ENCODE measurements at places on chromosomes 7 and 10. TPM values are rescaled to one million over a fixed set of nuclear protein-coding genes. Genes with fewer than 3 reads are reported as not detected.

DNA sequence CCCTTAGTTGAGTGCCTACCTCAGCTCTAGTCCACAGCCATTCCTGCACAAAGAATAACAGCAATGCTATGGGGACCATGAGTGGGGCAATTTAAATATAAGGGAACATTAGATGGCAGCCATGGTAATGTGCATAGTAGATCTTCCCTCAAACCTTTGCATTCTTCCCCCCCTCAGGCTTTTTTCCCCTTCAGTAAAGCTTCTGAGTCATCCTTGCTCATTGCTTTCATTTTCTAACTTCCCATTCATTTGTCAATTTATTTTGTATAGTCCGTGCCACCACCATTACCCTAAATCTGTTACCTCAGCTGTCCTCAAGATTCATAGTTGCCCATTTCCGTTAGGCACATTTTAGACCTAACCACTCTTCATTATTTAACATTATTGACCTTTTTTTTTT lies 10.7 kb downstream of the HECTD2 start:
- no peaks in the 10 kb centered on the region for H3K36me3 ChIP-seq
- H3K4me1 ChIP-seq, result peaks cover 15% of the 10 kb centered on the region
- H3K4me3 ChIP-seq, result no peak overlapping the region
- no peak overlapping the region for H3K27ac ChIP-seq
- DNase-seq, result no peak

Gene LAMB1
- 176 TPM for total RNA-seq

Gene CFAP46
- 0.18 TPM for total RNA-seq

Gene HOXA9
- total RNA-seq, result not detected

DNA sequence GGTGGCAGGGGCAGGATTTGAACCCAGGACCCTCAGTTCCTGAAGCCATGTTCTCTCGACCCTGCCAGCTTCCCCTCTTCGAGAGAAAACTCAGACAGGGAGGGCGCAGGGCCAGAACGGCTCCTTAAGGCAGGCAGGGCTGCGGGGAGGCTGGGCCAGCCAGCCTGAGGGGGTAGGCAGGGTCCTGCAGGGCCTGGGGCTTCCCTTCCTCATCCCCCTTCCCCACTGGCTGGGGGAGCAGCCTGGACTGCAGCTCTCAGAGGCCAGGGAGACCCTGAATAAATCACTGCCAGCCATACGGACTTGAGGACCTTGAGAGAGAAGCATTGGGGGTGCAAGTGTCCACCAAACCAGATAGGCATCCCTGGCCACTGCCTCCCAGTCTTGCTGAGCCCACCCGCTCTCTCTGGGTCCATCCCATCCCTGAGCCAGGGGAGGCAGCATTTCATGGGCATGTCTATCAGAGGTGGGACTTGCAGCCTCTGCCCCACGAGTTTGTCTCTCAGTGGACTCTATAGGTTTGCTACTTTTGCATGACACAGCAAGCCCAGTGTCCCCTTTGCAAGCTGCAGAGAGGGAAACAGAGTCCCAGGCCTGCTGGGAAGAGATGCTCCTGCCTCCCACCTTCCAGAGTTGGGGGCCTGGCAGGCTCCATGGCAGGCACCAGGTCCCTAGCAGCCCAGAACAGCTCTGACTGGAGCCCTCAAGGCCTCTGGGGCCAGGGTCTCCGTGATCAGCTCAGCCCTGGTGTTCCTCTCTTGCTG lies 70.9 kb downstream of the MYL10 start:
- no peaks in the 10 kb centered on the region for H3K27me3 ChIP-seq
- H3K27ac ChIP-seq, result no peak overlapping the region
- H3K4me1 ChIP-seq, result no peaks in the 10 kb centered on the region

Data from stomach (tissue), 19 donors.